ENCODE measurements at places on chromosomes 3 and 15.

- no peak for DNase-seq
These were observed 71.3 kb downstream of the RAB11A start for GRCh38 chr15:65940618-65940909.

DNA sequence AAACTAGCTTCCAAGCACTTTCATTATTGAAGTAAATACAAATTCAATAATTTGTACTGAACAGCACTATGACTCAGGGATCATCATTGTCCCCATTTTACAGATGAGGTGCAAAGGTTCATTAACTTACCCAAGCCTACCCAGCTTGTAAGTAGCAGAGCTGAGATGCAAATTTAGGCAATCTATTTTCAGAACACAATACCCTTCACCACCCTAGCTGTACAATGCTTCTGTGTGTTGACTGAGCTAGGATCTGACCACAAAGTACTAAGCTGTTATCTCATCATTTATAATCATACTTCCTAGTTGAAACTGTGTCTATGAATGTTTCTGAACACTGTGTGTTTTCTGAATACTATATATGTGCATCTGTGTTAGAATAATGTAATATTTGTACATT, 3.2 kb upstream of the ILDR1 start:
- DNase-seq: no peak

DNA sequence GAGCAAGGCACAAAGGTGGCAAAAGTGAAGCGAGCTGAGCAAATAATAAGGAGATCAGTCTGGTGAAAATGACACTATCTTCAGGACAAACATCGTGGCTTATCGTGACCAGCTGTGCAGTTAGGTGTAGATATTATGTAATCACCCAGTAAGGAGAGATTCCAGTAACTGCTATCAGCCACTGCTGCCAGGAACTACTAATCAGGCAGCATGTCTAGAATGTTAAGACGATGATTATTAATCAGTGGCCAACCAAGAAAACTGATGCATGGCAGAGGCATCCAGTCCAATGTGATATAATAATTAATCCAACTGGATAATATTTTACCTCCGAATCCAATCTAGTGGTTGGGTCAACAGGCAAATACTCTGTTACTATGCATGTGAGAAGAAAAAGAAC, 252.7 kb upstream of the ZPLD1 start:
- DNase-seq: no peak

DNA sequence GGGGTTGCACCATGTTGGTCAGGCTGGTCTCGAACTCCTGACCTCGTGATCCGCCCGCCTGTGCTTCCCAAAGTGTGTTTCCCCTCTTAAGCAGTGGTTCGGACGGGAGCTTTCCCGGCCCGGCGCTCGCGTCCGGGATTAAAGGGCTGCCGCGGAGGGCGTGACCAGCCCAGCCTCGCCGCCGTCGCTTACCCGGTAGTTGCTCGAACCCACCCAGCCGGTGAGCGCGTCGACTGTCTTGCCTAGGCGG, 513 bp downstream of the CLASP2 start:
- DNase-seq: no peak

- DNase-seq: no peak
These were observed 394.0 kb downstream of the LRTM1 start for GRCh38 chr3:54533856-54534255.

- DNase-seq: no peak
These were observed 1444.5 kb upstream of the CADM2 start for GRCh38 chr3:83514130-83514914.

DNA sequence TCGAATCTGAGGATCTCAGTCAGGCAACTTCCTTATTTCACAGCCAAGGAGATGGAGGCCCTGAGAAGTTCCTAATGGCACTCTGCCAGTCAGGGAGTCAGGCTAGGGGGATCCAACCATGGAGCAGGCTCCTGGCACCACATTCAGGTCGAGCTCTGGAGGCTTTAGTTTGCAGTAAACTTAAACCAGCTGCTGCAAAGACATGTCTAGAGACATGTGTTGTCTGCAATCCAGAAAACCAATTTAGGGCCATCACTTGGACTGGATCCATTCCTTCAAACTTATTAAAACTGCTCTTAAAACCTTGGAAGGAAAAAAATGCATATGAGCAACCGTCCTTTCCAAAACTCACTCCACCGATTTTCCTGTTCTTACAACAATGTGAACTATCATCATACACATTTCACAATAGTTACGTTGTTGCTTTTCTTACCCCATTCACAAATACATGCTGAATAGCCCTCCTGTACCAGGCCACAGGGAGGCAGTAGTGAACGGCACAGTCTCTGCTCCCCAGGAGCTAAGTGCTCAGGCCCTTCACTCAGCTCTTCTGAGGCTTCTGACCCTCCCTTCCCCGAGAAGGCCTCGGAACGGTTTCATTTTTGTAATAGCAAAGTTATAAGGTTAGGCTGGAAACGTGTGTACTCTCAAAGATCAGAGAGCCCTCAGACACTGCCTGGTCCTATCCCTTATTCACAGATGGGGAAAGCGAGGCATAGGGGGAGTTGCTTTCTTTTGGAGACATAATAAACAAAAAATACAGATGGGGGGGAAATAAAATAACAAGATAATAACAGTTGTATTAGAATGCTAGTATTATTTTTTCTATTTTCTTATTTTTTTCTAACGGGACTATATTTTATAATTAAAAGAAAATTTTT, 20.1 kb downstream of the RFT1 start:
- DNase-seq: no peak

GRCh38 chr3:36907911-36908646, 36.8 kb downstream of the TRANK1 start:
- DNase-seq: no peak

GRCh38 chr3:73695841-73696240, 71.1 kb upstream of the PDZRN3 start:
- DNase-seq: no peak

DNA sequence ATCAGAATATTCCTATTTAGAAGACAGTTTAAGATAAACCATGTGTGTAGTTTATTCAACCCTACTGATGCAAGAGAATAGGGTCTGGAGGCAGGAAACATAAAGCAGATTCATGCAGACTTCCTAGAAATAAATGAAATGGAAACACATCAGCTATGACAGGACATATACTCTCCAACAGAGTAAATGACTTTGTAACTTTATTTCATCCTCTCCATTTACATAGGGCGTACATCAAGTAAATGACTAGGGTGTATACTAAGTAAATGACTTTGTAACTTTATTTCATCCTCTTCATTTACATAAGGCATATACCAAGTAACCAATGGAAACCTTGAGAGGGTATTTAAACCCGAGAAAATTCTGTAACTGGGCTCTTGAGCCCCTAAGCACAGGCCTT, 17.6 kb upstream of the SRPRB start:
- no peak for DNase-seq

GRCh38 chr3:39378957-39379777, 4.0 kb upstream of the SLC25A38 start:
- DNase-seq: no peak

DNA sequence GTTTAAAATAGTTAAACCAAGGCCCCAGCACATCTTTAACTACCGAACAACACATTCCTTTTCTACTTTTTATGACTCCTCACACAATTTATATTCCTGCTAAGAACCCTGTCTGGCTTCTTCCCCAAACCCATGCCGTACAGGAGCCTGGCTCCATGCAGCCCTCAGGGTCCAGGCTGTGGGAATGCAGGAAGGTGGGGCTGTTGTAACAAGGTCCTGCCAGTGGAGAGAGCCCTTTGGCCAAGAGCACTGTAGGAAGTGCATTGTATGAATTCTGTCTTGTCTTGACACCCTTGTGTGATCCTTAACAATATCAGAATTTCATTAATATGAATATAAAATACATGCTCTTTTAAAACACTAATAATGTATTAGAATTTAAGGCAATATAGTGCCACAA, 563.8 kb downstream of the TBL1XR1 start:
- DNase-seq: no peak

GRCh38 chr3:53812434-53812833, 33.8 kb downstream of the CHDH start:
- no peak for DNase-seq

- no peak for DNase-seq
These were observed 70.4 kb downstream of the RBPMS2 start for GRCh38 chr15:64705006-64705405.

DNA sequence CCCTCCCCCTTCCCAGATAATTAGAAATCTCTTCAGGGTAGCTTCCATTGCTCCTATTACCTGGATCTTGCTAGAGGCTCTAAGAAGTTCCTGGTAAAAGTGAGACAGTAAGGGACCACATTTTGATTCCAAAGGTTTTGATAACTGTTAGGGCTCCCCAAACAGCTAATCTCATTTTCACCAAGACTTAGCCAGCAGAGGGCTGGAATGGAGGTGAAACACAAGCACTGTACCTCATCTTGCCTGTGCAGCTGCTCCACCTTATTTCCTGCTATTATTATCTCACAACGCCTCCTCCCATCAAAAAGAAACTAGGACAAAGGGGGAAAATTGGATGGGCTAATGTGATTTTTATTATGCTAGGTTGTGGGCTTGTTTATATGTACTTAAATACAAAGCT, 7.3 kb downstream of the SETD5 start:
- DNase-seq: no peak

DNA sequence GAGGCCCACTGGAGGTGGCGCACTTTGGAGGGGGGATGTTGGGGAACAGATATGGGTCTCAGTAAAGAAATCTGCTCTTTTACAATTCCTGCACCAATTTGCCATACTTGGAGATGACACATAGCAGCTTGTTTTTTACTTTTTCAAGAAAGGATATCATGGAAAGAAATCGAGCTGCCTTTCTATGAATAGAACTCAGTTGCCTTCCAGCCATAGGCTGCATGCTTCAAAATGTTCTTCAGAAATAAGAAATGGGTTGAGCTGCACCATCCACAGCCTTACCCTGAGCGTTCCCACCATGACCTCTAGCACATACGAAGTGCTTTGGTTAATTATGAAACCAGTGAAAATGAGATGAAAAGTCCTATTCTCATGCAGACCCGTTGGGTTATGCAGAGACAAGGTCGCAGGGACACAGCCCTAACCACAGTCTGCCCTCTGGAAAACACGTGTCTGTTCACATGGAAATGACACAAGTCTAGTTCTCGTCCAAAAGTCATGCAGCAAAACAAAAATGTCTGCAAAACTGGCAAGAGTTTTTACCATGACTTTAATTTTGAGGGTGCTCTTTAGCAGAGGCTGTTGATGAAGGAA, 36.3 kb downstream of the NGRN start:
- no peak for DNase-seq

- no peak for DNase-seq
These were observed 33.6 kb downstream of the MORF4L1 start for GRCh38 chr15:78906316-78906620.

- no peak for DNase-seq
These were observed 64.8 kb downstream of the FBN1 start for GRCh38 chr15:48580736-48581135.

GRCh38 chr3:192494174-192494573, 233.2 kb downstream of the FGF12 start:
- DNase-seq: no peak

GRCh38 chr15:45489690-45490238, 32.8 kb downstream of the SLC30A4 start:
- no peak for DNase-seq

- no peak for DNase-seq
These were observed 28.3 kb downstream of the CMSS1 start for GRCh38 chr3:99845999-99846398.

- no peak for DNase-seq
These were observed 78.5 kb downstream of the CHCHD6 start for GRCh38 chr3:126782536-126782935.

- DNase-seq: no peak
These were observed 1.1 kb downstream of the FAM240A start for GRCh38 chr3:46613313-46614005.

DNA sequence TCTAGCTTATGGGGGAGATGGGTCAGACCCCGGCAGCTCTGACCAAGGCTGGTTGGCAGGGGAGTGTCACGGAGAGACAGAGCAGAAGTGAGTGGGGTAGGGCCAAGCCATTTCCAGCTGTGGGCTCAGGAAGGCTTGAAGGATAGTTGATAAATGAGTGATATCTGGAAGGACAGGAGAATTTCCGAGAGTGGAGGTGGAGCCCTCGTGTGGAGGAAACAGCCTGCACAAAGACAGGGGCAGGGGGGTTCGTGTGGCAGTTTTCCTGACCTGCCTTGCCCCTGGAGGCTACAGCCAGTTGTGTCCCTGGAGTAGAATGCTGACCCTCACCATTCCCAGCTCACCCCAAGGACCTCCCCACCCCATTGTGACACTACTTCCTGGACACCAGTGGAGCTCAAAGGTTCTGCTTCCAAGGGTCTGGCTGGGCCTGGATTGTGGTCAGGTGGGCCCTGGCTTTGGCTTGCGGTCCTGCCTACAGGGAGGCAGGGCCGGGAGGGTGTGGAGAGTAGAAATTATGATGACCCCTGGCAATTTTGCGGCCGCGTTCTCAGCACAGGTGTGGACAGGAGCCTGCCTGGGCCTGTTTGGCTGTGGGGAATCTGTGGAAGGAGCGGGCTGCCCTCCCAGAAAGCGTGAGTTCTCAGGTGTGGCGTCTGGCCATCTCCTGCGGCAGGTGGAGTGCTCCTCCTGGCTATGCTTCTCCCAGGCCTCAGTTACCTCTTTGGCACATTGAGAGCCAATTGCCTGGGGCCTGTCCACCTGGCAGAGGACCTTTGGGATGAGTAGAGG, at the start of gene SLC22A14:
Gene SLC22A14 (plus strand): TSS at position 400 of the 792 bp plus-strand sequence. CDS start 23,733 bp downstream, outside the sequence.
- no peak for DNase-seq

DNA sequence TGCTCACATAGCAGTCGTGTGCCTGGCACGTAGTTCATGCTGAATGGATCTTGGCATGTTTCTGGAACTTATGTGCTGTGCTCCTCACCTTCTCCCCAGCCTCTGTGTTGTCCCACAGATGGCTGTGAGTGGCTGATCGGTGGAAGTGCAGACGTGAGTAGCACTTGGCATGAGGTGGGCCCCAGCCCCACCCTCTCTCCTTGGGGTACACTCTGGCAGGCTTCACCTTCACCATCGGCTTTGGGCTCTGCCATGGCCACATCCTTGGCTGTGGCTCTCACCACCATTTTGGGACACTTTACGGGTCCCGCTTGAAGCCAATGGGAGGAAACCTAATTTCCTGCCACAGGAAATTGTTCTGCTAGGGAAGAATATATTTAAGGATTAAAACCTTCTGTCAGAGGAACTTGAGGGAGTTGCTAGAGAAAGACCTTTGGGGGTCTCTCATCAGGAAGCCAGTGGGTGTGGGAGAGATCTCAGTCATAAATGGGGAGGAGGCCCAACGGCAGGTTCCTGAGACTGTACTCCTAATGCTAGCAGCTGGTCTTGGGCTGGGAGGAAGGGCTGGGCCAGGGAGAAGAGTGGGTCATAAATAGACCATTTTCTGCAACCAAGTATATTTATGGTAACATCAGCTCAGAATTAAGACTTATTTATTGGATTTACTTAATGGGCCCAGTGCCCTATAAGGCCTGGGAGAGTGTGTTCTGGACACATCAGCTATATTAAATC, 92.3 kb downstream of the SMAD3 start:
- no peak for DNase-seq

GRCh38 chr3:40765884-40766283, 241.1 kb downstream of the ZNF621 start:
- DNase-seq: no peak

DNA sequence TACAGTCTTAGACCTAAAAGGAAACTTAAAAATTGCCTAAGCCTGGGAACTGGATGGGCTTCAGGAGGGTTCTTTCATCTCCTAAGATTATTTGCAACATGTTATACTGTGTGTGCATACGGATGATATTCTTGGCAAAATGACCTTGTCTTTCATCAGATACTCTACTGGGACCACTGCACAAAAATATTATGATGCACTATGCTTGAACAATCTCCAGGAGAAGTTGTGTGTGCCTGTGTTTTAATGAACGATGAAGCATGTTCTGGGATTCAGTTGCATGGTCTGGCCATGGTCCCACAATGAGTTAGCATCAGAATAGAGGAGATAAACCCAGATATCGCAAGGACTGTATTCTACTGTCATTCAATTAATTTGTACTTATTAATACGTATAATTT, 68.7 kb downstream of the GAP43 start:
- no peak for DNase-seq

GRCh38 chr15:73161546-73161945, 109.3 kb downstream of the NEO1 start:
- DNase-seq: no peak

All from anterior cingulate cortex (tissue), 58 donors.